ENCODE measurements at places on chromosomes 13 and 19.

GRCh38 chr13:67841071-67841470 is 610.9 kb upstream of the PCDH9 start:
- no peak for DNase-seq

DNA sequence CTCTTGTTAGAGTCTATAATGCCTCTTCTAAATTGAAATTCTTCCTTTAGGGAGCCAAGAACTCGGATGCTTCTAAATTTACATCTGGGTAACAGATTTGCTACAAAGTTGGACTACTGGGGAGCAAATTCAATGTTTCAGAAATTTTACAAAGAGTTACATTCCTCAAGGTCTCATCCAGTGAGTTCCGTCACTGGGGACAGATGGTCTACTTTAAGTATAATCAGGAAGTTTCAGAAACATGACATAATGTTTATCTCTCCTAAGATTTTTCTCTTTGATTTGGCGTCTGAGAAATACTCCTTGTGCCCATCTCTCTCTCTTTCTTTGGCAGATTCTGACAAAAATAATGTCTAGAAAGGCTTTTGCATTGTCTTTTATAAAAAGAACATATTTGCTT is 81.5 kb upstream of the MBNL2 start:
- DNase-seq: no peak

DNA sequence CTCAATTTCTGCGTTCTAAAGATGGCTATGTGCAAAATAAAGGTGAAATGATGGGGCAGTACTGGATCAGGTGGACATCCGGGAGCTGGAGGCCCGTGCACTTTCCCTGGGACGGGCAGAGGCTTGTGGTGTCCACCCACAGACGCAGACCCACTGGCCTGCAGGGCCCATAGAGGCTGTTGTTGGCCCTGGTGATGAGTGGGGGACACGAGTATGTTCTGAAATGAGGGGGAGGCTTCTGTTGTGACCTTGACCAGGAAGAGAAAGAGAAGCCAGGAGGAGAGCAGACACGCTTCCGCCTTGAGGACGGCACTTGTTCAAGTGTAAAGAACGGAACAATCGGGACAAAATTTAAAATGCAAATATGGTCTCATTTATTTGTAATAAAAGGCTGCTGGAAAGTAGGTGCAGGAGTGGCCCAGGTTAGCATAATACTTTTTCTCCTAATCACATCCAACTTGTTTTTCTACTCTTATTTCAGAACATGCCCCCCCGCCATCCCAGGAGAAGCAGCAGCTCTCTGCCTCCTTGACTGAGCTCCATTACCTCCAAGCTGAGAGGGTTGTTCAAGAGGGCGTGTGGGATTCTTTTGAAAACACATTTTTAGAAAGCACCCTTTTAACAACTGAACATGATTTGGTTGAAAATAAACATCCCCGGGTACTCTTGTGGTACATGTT is 27.1 kb downstream of the ATP11A start:
- DNase-seq: no peak

- DNase-seq: no peak
These were observed 26.7 kb upstream of the POU2F2 start for GRCh38 chr19:42158926-42159325.

DNA sequence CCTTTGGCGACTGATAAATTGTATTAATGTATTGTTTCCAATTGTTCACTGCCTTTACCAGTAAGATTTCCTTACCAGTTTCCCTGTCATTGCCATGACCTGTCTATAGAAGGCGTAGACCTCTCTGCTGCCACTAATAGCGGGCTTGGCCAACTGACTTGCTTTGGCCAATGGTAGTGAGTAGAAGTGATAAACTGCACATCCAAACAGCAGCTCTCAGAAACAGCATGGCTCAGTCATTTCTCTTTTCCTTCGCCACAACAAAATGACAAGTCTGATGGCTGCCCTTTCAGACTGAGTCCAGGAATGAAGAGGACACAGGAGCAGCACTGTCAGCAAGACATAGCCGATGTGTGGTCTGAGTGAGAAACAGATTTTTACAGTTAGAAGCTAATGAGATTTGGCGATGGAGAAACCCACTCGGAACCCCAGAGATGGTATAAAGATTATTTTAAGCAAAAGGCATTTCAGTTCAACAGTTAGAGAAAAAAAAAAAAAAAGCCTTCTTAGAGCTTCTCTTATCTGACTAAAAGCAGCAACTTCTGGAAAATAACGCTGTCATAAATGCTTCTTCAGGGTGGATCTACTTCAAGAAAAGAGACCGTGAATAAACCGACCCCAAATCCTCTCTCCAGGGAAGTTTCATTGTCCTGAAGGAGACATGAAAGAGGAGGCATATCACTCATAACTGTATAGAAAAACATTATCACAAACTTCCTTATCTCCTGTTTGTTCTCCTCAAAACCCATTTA is 42.0 kb upstream of the TM9SF2 start:
- no peak for DNase-seq

DNA sequence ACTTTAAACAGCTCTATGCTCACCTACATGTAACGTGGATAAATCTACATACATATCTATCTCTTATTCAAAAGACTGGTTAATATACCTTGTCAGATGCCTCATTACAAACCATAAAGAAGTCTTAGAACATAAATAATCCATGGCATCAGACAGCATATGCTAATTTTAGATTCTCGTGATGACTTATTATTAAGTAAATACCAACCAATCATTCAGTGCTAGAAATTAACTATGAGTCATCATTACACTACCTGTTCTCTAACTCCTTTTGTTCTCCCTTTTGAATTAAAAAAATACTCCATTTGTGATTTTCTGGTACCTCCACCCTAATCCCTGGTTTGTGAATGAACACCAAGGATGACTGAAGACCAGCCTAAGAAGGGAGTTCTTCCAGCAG is 754.3 kb upstream of the ARGLU1 start:
- no peak for DNase-seq

- DNase-seq: no peak
These were observed 52.6 kb upstream of the MYCBP2 start for GRCh38 chr13:77379508-77379907.

Measured in smooth muscle cell of the brain vasculature (primary cell).